ENCODE measurements at places on chromosomes 16 and 17.

GRCh38 chr17:33905338-33905800 lies 349.7 kb upstream of the CCL2 start:
- no peak for DNase-seq

- DNase-seq = peak; percentile 46
These were observed 4.9 kb downstream of the UBE2O start for GRCh38 chr17:76447931-76448652.

DNA sequence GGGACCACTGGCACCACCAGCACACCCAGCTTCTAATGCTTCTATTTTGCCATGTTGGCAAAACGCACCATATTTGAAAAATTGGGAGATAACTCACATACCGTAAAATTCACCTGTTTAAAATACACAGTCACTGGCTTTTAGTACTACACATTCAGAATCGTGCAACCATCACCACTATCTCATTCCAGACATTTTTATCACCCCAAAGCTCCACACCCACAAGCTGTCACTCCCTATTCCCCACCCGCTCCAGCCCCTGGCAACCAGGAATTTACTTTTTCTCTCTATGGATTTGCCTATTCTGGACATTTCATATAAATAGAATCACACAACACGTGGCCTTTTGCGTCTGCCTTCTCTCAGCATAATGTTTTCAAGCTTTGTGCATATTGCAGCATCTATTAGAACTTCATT lies 25.0 kb downstream of the PPL start:
- DNase-seq = peak; percentile 30

- DNase-seq = no peak
These were observed 10.6 kb upstream of the TMIGD1 start for GRCh38 chr17:30344283-30345088.

DNA sequence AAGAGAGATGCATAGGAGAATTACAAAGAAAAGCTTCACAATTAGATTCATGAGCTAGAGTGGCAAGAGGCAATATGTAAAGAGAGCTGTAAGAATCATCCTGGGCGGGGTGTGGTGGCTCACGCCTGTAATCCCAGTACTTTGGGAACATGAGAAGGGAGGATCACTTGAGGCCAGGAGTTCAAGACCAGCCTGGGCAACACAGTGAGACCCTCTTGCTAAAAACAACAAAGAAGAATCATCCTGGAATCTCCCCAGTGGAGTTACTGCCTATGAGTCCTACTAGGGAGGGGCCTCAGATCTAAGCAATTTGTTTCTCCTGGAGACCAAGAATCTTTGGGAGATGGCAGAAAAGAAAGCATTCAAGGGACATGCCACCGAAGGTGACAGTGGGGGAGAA lies 119.1 kb downstream of the HIC1 start:
- DNase-seq = peak; percentile 46
